NCI-H526 (cell line): ENCODE measurements at places on chromosomes 5 and 9.

DNA sequence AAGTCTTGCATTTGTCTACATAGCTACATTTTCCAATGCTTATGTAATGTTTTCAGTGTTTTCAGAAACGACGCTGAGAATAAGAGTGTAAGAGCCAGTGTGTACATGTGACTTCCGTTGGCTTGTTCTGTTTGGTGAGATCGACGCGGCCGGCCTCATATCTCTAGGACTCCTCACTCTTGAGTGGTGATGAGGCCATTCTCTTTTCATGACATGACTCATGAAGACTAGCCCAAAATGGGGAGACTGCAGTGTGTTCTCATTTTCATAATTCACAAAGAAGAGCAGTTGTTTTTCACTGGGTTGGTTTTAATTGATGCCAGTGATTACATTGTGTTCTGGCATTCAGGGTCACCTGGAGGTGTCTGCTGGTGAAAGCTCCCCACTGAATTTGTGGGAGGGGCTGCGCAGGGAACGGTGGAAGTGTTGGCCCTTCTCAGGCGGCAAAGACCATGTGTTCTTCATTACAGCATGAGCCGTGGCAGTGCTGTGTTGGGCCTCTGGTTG, 131.5 kb upstream of the OTULINL start:
- no peak for DNase-seq

DNA sequence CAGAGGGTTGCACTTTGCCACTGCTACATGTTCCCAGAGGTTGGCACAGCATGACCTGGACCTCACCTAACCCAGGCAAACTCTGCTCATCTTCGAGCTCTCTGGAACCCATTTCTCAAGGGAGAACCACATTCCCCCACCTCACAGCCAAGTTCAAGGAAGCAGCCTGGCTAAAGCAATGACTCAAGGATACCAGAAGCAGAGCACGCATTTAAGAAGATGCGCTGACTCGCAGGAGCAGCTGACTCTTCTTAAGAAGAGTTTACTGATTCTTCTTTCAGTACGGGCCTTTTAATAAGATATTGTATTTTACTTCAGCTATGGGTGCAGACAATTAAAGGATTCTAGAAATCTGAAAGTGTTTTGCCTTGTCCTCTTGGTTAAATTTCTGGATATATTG, 4.1 kb upstream of the SEMA5A start:
- no peak for DNase-seq

GRCh38 chr9:5854063-5854790, 21.3 kb upstream of the ERMP1 start:
- no peak for DNase-seq

DNA sequence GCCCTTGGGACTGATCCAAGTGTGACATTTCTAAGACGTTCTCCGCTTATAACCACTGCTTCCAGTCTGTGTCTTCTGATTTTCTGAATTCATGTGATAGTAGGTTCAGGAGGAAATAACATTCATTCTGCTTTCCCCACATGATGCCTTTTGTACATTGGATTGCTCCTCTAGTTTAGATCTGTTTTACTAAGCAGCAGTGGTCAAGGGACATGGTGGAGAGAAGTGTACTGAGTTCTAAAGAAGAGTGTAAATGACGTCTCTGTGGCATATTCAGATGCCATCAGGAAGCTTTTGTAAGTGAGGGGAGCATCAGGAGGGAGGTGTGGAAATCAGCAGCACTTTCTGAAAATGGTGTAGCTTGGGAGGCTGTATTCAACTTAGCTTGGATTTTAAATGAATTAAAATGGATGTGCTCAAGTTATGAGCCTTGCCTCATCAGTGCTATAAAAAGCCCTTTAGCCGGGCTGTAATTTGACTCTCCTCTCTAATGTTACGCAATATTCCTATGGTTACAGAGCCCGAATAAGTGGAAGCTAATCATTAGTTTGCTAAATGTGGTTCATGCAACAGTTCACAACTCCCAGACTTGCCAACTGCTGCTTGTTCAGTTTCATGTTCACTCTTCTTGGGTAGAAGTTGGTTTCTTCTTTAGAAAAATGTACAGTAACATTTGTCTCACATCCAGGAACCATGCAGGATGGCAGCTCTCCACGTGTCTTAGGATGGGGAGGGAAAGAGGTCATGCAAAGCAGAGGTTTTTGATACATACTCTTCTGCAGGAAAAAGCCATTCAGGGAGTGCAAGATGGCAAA, 281.3 kb downstream of the ARHGAP26 start:
- peak; percentile 75 for DNase-seq

DNA sequence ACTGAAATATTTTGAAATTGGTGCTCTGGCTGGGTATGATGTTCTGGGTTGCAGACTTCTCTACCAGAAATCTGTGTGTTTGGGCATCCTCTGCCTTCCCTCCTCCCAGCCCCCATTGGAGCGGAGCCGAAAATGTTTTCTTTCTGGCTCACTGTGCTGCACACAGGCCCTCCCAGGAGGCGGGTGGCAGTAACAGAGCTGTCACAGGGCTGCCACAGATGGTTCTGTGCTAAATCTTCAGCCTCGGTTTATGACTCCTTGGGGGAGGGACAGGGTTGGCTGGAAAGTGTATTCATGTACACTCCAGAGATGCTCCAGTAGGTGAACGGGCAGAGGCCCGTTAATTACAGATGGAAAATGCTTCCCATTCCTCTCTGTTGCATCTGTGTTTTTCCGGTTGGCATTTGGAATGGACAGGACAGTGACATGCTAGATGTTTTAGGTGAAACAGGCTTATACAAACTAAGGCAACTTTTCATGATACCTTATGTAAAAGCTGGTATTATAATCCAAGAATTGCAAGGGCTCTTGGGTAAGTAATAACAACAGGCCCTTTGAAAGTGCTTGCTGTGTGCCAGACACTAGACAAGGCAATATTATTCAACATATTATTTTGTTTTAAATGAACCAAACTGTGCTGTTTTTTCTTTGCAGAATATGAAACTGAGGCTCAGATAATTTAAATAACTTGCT, 180.2 kb downstream of the ADCY2 start:
- no peak for DNase-seq
